ENCODE measurements at places on chromosomes 5 and 9.

GRCh38 chr5:138448481-138449398, 9.9 kb downstream of the REEP2 start:
- no peak for DNase-seq

GRCh38 chr9:3526997-3527940, 1.5 kb upstream of the RFX3 start:
- DNase-seq, result no peak

- no peak for DNase-seq
These were observed 51.8 kb upstream of the HMHB1 start for GRCh38 chr5:143760131-143760505.

DNA sequence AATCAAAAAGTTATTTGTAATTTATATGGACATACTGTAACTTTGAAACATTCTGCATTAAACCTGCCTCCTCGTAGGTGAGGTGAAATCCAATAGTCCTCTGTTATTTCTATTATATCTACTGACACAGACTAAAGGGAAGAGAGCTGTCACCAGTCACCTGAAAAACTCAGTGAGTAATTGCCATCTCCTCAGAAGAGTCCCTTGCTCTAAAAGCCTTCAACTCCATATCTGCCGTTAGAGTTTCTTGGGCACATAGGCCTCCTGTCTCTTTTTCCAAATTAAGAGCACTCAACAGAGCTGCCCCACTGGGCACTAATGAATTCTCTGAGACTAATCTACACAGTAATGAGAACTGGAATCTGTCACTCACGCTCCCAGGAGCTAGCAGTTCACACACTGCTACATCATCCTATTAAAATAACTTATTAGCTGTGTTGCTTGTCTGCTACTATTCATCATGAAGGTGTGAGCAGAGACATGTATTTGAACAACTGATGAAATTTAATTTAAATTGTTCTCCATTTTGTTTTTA, 67.3 kb upstream of the VCAN start:
- DNase-seq, result no peak

DNA sequence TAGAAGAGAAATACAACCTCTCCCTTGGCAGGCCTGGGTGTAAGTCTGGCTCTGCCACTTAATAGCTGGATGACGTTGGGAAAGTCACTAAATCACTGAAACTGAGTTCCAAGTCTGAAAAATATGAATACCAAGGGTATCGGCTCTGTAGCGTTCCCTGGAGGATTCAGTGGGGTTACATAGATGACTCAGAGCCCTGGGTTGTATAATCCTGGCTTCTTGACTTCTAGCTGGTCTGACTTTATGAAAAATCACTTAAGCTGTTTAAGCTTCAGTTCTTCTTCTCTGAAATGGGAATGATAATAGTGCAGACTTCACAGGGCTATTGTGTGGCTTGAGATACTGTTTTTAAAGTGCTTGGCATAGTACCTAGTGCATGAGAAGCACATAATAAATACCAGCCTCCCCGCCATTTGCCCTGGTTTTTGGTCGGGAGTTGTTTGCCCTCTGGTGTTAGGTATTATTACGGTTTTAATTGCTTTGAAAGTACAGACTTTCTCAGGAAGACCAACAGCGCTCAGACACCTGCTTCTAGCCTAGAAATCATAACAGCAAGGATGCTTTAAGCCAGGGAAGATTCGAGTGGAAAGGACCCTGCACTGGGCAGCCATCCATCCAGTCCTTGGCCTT, 43.0 kb downstream of the CYFIP2 start:
- DNase-seq, result no peak

GRCh38 chr9:19009391-19009965, 23.5 kb downstream of the SAXO1 start:
- DNase-seq, result no peak

- DNase-seq, result no peak
These were observed 62.4 kb upstream of the FSD1L start for GRCh38 chr9:105385381-105385985.

- DNase-seq, result no peak
These were observed 10.5 kb upstream of the GDNF start for GRCh38 chr5:37850226-37850865.

DNA sequence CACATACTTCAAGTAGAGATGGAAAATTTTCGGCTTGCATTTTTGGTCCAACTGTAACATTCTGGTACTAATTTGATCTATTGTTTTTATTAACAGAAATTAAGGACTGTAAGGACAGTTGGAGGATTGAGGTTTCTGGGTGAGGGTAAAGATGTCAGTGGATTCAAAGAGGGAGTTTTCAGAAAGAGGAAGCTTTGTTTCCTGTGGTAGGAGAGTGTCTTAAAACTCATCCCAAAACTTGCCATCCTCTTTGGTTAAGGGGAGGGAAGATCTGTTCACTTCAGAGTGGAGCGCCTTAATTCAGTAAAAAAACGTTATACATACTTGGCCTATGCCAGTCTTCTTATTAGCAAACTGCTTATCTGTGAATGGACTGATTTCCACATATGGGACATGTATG, 13.8 kb downstream of the CNTRL start:
- no peak for DNase-seq

- DNase-seq, result no peak
These were observed 1871.9 kb upstream of the CDH6 start for GRCh38 chr5:29321591-29321990.

GRCh38 chr9:86043999-86044398, 55.4 kb downstream of the GOLM1 start:
- no peak for DNase-seq

DNA sequence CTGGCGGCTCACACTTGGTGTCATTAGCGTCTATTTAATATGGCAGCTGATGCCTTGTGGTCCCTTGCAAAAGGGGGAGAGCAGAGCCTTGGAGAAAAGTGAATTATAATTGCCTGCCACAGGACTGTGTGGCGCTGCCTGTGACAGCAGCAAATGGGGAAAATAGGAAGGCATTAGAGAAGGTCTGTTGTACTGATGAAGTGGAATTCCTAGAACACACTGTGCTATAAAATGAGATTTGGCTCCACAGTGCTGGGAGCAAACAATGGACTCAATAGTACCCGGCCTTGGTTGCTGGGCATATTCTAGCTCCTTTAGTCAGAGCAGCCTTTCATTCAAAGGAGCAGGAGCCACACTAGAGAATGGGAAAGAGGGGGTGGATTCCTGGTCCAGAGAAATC, 21.3 kb downstream of the SEMA6A start:
- no peak for DNase-seq

GRCh38 chr5:171570244-171570825, 150.9 kb downstream of the FGF18 start:
- DNase-seq, result no peak

DNA sequence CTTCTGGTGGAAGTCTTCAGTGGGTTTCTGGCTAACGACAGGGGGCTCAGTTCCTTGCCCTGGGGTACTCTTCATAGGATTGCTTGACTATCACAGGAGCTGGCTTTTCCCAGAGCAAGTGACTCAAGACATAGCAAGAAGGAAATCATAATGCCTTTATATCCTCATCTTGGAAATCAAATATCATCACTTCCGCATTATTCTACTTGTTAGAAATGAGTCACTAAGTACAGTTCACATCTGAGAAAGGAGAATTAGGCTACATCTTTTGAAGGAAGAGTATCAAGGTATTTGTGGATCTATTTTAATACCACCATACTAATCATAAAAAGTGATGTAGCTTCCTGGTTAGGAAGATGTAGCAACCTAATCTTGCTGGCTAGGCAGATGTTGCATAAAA, 148.2 kb upstream of the RAI14 start:
- DNase-seq, result no peak

GRCh38 chr5:150948539-150948938, 43.8 kb upstream of the ZNF300 start:
- DNase-seq, result no peak

DNA sequence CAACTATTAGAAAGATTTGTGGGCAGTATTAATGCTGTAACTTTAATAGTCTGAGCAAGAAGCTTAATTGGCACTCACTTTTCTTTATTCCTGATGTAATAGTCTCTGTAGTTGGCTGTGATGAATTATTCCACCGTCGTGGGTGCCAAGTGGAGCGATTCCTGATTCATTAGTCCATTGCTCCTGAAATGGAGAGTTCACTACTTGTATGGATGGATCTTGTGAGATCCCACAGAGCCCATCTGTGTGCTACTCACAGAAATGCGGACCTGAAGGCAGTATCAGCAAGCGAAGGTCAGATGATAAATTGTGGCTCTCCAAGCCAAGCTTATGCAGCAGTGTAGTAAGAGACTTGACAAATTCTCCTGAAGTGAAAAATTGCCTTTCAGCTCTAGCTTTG, 212.2 kb downstream of the CHSY3 start:
- no peak for DNase-seq
